Non-pigmented ciliary epithelial cell (primary cell): ENCODE measurements at places on chromosomes 7 and 10.

DNA sequence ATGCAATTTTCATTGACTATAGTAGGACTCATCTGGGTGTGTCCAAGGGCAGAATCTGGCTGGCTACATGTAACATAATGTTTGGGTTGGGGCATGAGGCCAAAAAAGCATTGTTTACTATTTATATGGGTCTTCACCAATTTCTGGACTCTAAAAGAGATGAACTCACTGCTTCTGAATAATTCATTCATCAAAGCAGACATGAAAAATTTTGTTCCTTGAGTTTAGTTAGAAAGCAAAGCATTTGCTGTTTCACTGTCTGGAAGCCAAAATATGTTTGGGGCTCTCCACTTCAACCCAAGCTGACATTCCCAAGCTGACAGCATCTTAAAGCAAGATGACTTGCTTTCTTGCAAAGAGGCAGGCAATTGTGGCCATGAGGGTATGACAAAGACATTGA is 670.6 kb downstream of the SUGCT start:
- DNase-seq: no peak

- DNase-seq: no peak
Observed at GRCh38 chr10:10942441-10942840, 75.2 kb upstream of the CELF2 start.

- no peak for DNase-seq
Observed at GRCh38 chr7:128104108-128104742, 73.0 kb upstream of the LRRC4 start.

DNA sequence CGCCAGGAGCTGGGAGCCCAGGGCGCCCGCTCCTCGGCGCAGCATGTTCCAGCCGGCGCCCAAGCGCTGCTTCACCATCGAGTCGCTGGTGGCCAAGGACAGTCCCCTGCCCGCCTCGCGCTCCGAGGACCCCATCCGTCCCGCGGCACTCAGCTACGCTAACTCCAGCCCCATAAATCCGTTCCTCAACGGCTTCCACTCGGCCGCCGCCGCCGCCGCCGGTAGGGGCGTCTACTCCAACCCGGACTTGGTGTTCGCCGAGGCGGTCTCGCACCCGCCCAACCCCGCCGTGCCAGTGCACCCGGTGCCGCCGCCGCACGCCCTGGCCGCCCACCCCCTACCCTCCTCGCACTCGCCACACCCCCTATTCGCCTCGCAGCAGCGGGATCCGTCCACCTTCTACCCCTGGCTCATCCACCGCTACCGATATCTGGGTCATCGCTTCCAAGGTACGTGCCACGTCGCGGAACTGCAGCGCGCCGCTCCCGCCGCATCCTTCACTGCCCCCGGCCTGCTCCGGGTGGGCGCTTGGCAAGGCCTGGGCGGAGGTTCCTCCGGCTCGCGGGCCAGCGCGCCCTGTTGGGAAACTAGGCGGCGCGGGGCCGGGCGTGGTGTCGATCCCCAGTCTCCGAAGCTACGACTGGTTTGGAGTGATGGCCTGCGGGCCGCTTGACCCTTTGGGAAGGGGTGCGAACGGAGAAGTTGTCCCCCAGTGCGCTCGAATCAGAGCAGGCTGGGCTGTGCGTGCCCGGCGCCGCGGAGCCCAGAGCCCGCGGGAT is 868 bp downstream of the EMX2 start:
- DNase-seq: no peak

GRCh38 chr10:11823122-11823988 is at the start of gene PROSER2:
Gene PROSER2, plus strand, starts transcription at chr10:11823356. Its CDS starts 28,722 bp downstream, at chr10:11852078.
- DNase-seq: no peak

DNA sequence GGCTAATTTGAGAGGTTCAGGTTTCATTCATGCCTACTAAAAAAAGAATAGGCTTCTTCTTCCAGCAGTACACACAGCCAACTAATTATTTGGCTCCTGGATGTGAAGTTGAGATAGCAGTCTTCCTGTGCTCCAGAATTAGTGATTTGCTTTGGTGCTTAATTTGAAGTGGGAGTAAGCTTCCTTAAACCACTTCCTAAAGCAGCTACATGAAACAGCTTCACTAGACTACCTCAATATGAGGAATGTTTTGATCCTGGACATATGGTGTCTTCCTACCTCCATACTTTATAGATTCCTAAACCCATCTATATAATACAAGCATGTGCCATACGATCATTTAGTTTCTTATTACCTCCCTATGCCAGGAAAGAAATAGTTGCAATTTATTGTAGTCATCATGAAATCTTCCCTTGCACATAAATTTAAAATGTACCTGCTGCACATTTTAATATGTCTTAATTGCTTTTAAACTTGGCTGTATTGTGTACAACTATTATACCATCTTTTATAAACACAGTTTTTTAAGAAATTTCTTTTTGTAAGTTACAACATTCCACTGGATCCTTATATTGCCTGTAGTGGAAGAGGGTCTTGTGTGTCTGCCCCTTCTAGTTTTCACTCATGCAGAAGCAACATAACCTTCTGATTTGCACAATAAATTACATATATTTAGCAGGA is 8.6 kb downstream of the VIM start:
- DNase-seq: no peak

DNA sequence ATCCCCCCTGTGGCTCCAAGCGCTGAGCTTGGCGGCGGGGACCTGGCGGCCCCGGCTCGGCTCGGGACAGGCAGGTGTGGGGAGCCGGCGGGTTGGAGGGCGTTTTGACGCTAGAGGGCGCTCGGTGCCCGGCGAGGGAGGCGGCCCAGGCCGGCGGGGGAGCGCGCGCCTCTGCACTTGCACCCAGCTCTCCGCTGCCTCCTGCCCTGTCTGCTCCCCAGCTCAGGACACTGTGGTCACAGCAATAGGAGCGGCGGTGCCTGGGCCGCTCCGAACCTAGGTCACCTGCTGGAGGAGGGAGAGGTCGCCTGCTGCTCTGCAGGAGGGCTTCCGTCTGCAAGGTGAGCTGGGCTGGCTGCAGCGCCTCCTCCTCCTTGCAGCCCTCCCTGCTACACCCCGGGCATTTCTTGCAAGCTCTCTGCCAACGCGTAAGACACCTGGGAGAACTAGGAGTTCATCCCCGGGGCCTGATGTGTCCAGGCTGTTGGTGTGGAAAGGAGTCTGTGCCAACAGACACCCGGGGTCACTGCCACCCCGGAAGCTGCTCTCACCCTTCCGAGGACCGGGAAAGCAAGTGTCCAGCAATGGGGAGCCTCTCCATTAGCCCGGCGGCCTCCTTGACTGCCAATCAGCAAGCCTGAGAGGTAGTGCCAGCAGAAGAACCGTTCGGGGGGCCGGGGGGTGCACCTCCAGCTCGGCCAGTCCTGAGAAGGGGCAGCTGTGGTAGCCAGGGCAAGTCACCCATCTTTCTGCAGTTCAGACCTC is 620.4 kb downstream of the GALNT17 start:
- DNase-seq: no peak

GRCh38 chr7:155464183-155464582 is 6.3 kb downstream of the EN2 start:
- DNase-seq: no peak
